ENCODE measurements at places on chromosomes 12 and 14.
A peak's percentile ranks its signal among the peaks of the same experiment; 100 is the strongest.

DNA sequence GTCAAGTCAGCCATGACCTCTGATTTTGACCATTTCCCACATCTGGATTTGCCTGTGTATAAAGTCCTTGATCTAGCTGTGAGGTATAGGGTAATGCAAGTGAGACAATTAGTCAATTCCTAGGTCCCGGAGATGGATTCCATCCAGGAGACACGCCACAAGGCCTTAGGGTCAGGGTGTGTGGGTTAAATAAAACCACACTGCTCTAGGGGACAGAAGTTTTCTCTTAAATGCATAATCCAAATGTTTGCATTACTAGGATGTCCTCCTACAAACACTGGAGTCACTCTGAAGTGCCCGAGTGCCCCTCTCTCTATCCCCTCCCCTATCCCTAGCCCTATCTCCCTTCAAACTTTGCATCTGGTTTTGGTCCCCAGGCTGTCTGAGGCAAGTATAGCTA is 26.8 kb downstream of the LRIG3 start:
- DNase-seq, result no peak

DNA sequence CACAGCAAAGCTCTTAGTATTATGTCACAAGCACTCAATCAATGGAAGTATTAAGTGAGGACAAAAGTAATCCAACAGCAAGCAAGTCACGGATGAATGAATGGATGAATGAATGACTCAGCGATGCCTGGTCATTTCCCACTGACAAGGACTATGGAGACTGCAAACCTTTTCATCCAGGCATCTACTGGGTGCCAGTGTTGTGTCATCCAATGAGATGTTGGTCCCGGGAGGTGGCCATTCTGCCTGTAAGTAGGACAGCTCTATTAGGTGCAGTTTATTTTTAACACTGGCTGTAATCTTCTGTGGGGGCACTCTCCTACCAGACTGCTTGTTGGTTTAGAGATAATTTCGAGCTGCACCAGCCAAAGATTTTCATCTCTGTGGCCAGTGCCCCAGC is 39.4 kb downstream of the STAB2 start:
- DNase-seq, result no peak

DNA sequence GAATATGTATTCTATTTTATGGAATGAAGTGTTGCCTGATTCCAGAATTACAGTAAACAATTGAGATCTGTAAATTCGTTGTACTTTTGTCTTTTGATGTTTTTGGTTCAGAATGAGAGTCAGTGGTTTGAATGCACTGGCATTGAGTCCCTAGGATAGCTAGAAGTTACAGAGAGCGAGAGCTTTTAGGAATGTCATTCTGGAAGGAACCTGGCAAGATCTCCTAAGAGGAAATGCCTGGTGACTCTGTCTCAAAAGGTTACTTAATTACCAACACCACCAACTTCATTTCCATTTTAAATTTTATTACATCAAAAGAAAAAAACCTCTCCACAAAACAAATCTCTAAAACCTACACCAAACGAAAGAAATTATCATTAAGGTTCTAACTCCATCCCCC is 6.0 kb upstream of the CEBPE start:
- DNase-seq, result no peak

DNA sequence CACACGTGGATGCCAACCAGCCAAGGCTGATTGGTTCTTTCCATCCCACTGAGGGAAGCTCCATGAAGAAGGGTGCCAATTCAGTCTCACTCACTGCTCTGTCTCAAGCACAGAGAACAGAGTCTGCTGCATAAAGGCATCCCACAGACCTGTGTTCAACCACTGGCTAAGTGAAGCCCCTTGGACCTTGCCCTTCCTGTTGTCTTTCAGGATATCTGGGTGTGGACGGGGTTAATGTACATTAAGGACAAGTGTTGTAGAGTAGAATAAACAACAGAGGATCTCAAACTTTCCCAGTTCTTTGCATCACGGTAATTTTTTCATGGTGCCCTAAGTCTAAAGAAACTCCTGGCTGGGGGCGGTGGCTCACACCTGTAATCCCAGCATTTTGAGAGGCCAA is 33.1 kb upstream of the GPATCH2L start:
- no peak for DNase-seq

DNA sequence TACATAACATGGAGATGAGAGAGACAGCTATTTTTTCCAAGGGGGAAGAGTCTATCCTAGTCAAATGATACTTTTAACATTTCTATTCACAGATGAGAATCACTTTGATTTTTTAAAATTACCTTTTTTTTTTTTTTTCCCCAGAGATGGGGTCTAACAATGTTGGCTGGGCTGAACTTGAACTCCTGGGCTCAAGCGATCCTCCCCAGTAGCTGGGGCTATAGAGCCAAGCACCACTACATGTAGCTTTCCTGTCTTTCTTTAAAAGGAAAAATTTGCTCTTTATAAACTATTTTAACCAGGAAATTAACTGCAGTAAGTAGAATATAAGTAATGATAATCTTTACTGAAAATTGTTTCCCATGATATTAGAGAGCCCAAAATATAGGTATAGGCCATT is 3.3 kb downstream of the PRICKLE1 start:
- DNase-seq, result no peak

GRCh38 chr12:120865098-120865497 is 39.1 kb downstream of the SPPL3 start:
- DNase-seq, result no peak

DNA sequence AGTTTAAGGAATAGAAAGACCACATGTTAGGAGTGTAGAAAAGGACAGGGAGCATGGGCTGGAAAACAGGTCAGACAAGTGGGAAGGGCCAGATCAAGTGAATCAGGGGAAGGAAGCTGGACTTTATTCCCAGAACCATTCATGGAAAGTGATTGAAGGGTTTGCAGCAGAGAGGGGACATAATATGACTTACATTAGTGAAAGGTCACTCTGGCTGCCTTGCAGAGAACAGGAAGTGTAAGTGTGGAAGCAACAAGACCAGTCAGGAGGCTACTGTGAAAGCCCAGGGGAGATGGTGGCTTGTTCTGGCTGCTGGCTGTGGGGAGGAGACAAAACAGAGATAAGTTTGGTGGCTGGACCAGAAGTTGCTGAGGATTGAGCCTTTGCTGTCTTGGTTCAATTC is 69.1 kb downstream of the VCPKMT start:
- no peak for DNase-seq

- DNase-seq, result no peak
Measured at GRCh38 chr14:68458840-68459469, 333.9 kb downstream of the ZFP36L1 start.

DNA sequence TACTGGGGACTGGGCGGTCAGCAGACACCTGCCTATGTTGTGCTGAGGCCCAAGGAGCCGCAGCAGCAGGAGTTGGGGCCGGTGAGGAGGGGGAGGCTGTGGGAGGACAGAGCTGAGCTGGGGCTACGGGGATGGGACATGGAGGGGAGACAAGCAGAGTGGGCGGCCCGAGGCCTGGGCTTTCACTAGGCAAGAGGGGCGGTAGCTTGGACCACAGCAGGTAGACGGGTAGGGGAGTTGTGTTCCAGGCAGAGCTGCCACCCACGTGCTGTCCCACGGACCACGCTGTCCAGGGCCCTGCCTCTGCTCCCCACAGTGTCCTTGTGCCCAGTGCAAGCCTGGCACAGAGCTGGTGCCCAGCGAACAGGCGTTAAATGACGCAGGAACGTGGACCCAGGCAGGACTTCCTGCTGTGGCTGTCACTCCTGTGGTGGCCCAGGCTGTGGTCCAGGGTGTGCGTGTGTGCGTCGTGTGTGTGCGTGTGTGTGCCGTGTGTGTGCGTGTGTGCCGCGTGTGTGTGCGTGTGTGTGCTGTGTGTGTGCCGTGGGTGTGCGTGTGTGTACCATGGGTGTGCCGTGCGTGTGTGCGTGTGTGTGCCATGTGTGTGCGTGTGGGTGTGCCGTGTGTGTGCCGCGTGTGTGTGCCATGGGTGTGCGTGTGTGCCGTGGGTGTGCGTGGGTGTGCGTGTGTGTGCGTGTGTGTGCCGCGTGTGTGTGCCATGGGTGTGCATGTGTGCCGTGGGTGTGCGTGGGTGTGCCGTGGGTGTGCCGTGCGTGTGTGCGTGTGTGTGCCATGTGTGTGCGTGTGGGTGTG is 6.8 kb downstream of the CEP170B start:
- DNase-seq, result no peak

DNA sequence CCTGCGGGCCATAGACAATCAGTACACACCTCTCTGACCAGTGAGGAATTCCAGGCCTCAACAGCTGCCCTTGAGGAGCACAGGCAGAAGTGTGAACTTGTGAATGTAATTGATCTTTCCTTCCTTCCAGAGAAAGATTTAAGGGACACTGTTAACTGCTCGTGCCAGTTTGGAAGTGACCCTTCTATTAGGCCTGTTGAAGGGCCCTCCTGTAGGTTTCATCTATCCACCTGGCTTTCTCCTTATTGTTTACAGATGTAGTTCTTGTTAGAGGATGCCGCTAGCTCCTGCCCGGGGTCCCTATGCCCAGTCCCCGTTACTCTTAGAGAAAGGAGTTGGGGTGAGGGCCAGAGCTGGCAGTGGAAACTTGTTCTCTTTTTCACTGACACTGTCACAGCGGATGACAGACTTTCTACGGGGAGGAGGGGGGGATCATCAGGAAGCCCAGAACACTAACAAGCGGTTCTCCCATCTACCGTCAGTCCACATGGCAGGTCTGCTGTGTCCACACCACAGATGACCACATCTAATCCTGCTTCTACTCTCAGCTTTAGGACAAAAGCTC is 42.6 kb downstream of the SH2B3 start:
- DNase-seq, result no peak

DNA sequence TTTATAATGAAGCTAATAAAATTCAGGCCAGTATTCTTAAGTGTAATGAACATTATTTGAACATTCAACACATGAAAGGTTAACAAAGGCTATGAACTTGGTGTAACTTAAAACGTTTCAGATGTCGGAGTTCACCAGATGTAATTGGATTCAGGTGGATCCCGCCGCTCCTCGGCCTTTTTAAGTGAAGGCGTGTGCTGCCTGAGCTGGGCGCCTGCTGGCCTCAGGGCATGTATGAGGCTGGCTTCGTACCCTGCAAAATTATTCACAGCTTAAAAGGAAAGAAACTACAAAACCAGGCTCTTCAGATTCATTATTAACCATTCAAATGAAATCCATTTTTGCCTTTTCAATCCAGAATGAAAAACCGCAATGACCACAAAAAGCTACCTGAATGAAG is 69.9 kb downstream of the WIF1 start:
- DNase-seq, result no peak

DNA sequence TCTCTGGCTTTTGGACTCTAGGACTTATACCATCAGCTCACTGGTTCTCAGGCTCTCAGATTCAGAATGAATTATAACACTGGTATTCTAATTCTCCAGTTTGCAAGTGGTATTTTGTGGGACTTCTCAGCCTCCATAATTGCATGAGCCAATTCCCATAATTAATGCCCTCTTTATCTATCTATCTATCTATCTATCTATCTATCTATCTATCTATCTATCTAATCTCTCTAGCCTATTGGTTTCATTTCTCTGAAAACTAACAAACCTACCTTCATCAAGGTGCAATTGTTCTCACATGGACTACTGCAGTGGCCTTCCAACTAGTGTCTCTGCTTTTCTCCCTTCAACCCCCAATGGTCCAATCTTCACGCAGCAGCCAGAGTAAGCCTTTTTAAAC is 507.4 kb downstream of the ETNK1 start:
- no peak for DNase-seq

DNA sequence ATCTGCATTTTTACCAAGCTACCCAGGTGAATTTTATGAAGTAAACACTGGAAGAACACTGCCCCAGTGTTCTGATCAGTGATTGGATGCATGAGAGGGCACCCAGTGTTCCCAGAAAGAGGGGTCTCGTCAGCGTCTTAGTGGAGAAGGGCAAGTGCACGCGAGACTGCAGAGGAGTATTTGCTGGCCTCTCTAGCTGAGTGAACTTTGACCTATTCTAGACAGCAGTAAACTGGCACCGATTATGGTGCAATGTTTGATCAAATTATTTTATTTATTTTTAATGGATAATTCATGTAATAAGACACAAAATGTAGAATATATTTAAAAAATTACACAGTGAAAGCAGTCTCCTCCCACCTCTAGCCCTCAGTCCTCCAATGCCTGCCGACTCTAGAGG is 5.3 kb upstream of the GALNT8 start:
- DNase-seq, result no peak

- no peak for DNase-seq
Measured at GRCh38 chr12:48875944-48876515, 10.4 kb upstream of the RND1 start.

- DNase-seq, result no peak
Measured at GRCh38 chr12:117064596-117064995, 34.6 kb downstream of the TESC start.

- DNase-seq, result no peak
Measured at GRCh38 chr12:24991209-24992049, 42.5 kb upstream of the BCAT1 start.

DNA sequence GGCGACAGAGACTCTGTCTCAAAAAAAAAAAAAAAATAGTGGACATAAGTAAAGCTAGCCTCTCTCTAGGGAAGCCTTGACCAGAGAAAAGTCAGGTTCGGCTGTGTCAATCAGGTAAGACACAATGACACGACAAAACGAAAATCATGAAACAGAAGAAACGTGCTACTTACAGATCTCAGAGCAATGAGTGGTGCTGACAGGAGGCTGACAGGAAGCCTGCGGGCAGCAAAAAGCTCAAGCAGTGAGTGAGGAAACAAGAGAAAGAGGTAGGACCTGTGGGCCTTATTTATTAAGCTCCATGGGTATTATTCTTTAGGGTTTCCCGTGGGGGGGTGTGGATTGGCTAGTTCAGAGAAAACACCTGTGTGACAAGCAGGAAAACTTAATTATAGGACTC is 363.1 kb downstream of the KCNH5 start:
- DNase-seq, result no peak

DNA sequence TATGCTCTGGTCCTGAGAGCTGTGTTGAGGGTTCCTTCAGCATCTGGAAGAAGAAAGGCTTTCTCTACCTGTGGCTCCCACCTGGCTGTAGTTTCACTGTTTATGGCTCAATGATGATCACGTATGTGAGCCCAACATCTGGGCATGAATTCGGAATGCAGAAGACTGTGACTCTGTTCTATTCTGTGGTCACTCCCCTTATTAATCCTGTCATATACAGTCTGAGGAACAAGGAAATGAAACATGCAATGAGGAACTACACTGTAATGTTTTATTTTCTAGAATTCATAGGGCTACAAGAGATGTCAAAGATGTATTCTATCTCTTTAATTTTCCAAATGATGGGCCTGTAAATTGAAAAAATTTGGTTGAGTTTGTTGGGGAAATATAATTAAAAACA is 10.8 kb upstream of the OR11G2 start:
- no peak for DNase-seq

- no peak for DNase-seq
Measured at GRCh38 chr14:69535230-69535848, 39.3 kb downstream of the CCDC177 start.

DNA sequence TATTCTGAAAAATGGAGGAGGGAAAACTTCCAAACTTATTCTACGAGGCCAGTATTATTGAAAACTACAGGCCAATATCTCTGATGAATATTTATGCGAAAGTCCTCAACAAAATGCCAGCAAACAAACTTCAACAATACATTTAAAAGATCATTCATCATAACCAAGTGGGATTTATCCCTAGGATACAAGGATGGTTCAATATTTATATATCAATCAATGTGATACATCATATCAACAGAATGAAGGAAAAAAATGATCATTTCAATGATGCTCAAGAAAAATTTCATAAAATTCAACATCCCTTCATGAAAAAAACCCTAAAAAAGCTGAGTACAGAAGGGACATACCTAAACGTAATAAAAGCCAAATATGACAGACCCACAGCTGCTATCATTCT is 45.9 kb upstream of the LMNTD1 start:
- DNase-seq, result no peak

- peak; percentile 7 for DNase-seq
Measured at GRCh38 chr12:125340791-125341190, 275.6 kb downstream of the AACS start.
